GM23248 (cell line): ENCODE measurements at places on chromosomes 7 and 10. TPM values are rescaled to one million over a fixed set of nuclear protein-coding genes. Genes with fewer than 3 reads are reported as not detected.
A peak's percentile ranks its signal among the peaks of the same experiment; 100 is the strongest.

DNA sequence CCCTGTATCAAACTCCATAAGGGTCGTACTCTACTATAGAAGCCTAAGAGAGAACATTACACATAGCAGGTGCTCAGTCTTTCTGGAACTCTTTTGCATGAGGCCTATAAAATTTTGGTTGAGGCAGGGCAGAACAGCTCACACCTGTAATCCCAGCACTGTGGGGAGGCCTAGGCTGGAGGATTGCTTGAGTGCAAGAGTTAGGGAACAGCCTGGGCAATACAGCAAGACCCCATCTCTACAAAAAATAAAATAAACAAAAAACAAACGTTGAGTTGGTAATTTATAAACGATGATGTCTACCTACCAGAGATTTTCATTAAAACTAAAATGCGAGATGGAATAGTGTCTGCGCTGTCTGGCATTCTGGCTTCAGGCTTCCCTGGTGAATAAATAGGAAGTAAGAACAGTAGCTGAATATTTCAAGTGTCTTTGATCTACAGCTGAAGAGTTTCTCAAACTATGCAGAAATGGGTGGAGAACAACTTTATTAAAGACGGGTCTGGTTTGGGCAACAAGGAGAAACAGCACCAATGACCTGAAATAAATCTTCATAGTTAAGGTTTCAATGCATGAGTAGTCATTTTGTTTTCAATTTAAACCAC lies 774 bp downstream of the PON2 start:
- H3K4me3 ChIP-seq: peak overlapping the region; percentile 86
- peak overlapping the region; percentile 82 for H3K27ac ChIP-seq
- peaks cover 11% of the 10 kb centered on the region; the same call in 1 of the 2 replicates for H3K4me1 ChIP-seq
- no peaks in the 10 kb centered on the region for H3K27me3 ChIP-seq
- no peaks in the 10 kb centered on the region for H3K36me3 ChIP-seq

- H3K36me3 ChIP-seq: no peaks in the 10 kb centered on the region
- H3K4me3 ChIP-seq: no peak overlapping the region
- DNase-seq: no peak
- H3K27ac ChIP-seq: no peak overlapping the region
- peaks cover 1% of the 10 kb centered on the region for H3K4me1 ChIP-seq
- no peaks in the 10 kb centered on the region for H3K27me3 ChIP-seq
Measured at GRCh38 chr7:77200542-77200941, 923 bp upstream of the FGL2 start.

DNA sequence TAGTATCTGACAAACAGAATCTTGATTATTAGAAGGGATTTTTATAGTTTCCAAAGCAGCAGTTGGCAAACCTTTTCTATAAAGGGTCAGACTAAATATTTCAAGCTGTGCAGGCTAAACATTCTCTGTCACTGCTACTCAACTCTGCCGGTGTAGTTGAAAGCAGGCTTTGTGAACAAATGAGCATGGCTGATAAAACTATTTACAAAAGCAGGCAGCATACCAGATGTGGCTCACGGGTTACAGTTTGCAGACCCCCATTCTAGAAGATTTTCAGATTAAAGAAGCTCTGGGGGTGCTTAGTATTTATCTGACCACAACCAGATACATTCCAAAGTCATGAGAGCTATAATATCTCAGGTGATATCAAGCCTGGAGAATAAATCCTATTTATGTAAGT lies 1017.5 kb downstream of the SORCS1 start:
- no peak for DNase-seq
- no peak overlapping the region for H3K27ac ChIP-seq
- no peaks in the 10 kb centered on the region for H3K36me3 ChIP-seq
- no peak overlapping the region for H3K4me3 ChIP-seq
- H3K4me1 ChIP-seq: no peaks in the 10 kb centered on the region

GRCh38 chr7:144122876-144123275 lies at the start of gene OR2A14:
OR2A14 (plus strand) TSS chr7:144123176; CDS start chr7:144129113, 5,937 bp downstream.
- DNase-seq: no peak
- no peaks in the 10 kb centered on the region; the same call in 1 of the 2 replicates for H3K27me3 ChIP-seq
- no peak within 1 kb of the TSS for H3K4me3 ChIP-seq
- no peaks in the 10 kb centered on the region for H3K4me1 ChIP-seq
- H3K27ac ChIP-seq: no peak within 1 kb of the TSS

GRCh38 chr10:64394744-64395143 lies 873.5 kb downstream of the REEP3 start:
- no peaks in the 10 kb centered on the region for H3K27me3 ChIP-seq
- no peak overlapping the region for H3K4me3 ChIP-seq
- no peaks in the 10 kb centered on the region for H3K36me3 ChIP-seq
- H3K27ac ChIP-seq: no peak overlapping the region
- no peak for DNase-seq

DNA sequence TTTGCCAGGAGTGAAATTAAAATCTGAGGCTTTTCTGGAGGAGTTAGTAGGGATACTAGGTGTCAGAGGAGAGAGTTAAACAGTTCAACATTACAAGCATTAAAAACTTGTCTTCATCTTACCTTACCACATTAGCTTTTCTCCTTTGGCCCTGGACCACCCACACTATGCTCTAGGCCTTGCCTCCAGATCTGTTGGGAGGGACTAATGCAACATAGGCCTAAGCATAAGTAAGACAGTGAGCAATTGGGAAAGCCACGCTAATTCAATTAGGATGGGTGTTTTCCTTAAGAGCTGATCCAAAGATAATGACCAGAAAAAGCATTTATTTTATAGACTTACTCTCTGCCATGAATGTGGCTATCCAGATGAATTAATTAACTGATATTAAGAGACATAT lies 158.9 kb downstream of the ELMO1 start:
- DNase-seq: no peak
- no peak overlapping the region for H3K27ac ChIP-seq
- no peaks in the 10 kb centered on the region for H3K27me3 ChIP-seq
- no peak overlapping the region for H3K4me3 ChIP-seq
- H3K36me3 ChIP-seq: no peaks in the 10 kb centered on the region
- H3K4me1 ChIP-seq: no peaks in the 10 kb centered on the region

DNA sequence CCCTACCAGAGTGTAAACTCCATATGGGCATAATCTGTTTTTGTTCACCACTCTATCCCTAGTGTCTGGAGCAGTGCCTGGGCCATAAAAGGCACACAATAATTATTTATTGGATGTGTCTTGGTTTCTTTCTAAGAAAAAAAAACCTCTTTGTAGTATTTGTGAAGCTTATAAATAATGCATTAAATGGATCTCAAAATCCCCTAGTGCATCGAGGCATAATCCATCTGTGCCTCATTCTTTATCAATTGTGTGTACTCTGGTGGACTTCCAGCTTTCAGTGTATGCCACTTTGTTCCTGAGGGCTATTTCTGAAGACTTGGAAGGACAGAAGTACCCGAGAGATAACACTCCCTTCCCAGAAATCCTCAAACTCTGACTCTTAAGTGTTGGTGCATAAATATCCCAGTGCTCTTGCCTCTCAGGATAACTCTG lies 255.0 kb upstream of the PHYHIPL start:
- H3K27me3 ChIP-seq: no peaks in the 10 kb centered on the region
- DNase-seq: no peak
- peaks cover 29% of the 10 kb centered on the region for H3K4me1 ChIP-seq
- H3K4me3 ChIP-seq: 0 out of 2 replicates have a peak overlapping the region, but pooled peaks have one; percentile 21
- H3K36me3 ChIP-seq: no peaks in the 10 kb centered on the region

The DDC gene
- not detected in 2 replicates for total RNA-seq

The CYP2E1 gene
- 15.4 TPM in 1 of 2 replicates, not detected in the other for total RNA-seq

The SSC4D gene
- 0.43 TPM in 1 of 2 replicates, not detected in the other for total RNA-seq

The OR9A2 gene
- total RNA-seq: not detected in 2 replicates

The CRHR2 gene
- not detected in 2 replicates for total RNA-seq
